ENCODE measurements at places on chromosomes 2 and 18. TPM values are rescaled to one million over a fixed set of nuclear protein-coding genes. Genes with fewer than 3 reads are reported as not detected.

- no peak overlapping the region for H3K4me3 ChIP-seq
- DNase-seq: no peak
- H3K4me1 ChIP-seq: no peaks in the 10 kb centered on the region
Measured at GRCh38 chr18:23547306-23547705, 39.0 kb downstream of the NPC1 start.

DNA sequence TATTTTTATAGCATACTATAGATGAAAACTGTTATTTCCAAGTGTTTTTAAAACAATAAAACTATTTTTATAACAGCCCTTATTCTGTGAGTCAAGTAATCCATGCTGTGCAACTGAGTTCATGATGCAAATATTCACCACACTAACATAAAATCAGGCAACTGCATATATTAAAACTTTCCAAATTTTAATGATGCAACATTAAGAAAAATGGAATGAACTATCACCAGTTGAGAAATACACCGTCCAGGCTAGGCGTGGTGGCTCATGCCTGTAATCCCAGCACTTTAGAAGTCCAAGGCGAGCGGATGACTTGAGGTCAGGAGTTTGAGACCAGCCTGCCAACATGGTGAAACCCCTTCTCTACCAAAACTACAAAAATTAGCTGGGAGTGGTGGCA is 114.5 kb downstream of the CDH2 start:
- DNase-seq: no peak
- H3K36me3 ChIP-seq: no peaks in the 10 kb centered on the region

GRCh38 chr18:34225218-34225553 is 473 bp upstream of the NOL4 start:
- H3K27me3 ChIP-seq: no peaks in the 10 kb centered on the region
- H3K27ac ChIP-seq: no peak overlapping the region
- no peaks in the 10 kb centered on the region for H3K36me3 ChIP-seq
- no peak overlapping the region for H3K4me3 ChIP-seq

DNA sequence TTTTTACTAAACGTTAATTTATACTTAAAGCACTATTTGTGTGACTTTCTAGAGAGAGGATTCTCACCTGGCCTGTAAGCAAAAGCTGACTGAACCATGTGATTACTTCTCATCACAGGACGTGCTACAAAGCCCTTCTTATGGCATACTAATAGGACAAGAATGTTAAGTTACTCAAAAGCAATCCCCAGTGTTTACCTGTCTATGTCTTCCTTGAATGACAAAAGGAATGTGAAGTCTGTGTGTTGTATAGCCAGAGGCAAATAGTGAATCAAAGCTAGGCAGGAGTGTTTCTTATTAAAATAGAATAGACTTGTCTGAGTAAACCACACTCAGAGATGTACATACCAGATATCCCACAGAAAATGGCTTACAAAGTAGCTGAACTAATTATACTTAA is 1465.5 kb downstream of the SUCLG1 start:
- no peaks in the 10 kb centered on the region for H3K4me1 ChIP-seq
- H3K27me3 ChIP-seq: no peaks in the 10 kb centered on the region
- DNase-seq: no peak
- no peak overlapping the region for H3K27ac ChIP-seq

DNA sequence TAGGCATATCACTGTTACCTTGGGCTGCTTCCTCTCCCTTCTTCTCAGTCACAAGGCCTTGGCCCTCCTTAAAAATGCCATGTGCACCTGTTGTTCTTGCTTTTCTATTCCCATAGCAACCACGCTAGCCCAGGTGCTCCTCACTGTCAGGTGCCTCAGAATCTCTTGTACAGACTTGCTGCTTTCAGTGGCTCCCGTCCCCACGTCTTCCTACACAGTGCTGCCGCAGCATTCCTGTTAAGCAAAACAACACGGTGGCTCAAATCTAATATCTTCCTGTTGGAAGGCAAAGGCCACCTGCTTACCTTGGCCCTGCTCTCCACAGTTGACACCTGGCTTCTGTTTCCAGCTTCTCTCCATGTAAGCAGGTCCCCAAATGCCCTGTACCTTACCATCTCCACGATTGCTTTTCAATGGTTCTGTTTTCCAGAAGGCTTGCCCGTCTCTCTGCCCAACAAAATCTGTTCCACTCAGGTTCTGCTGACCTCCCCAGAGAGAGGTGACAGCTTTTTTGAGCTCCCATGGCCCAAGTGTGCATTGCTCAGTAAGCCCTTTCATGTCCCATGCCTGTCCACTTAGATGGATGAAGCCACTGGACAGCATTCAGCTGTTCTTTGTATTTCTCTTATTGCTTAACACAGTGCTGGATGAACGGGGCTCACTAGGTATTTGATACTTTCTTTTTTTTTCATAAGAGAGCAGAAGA is 240.4 kb downstream of the PRKCE start:
- no peak for DNase-seq
- H3K27me3 ChIP-seq: no peaks in the 10 kb centered on the region
- no peak overlapping the region for H3K4me3 ChIP-seq
- no peaks in the 10 kb centered on the region for H3K36me3 ChIP-seq

PJVK gene
- total RNA-seq: 8.4 TPM

DNA sequence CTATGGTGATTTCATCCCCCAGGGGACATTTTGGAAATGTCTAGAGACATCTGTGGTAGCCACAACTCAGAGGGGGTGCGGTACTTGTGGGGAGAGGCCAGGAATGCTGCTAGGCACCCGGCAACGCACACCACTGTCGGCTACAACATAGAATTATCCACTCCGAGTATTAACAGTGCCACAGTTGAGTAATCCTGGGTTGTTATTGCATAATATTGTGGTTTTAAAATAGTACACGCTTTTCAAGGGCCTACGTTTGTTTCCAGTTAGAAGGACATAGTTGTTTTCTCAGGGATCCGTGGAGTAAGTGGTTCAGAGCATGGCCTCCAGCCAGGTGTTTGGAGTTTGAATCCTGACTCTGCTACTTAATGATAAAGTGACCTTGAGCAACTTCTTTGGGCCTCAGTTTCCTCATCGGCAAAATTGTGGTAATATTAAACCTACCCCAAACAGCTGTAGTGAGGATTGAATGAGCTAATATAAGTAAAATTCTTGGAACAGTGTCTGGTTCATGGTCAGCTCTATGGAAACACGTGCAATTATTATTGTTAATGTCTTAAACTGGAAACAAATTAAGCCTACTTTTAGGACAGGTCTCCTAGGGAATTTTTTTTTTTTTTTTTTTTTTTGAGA is 24.5 kb downstream of the CYP27A1 start:
- H3K27me3 ChIP-seq: no peaks in the 10 kb centered on the region
- no peak overlapping the region for H3K4me3 ChIP-seq
- peaks cover 6% of the 10 kb centered on the region for H3K4me1 ChIP-seq
- no peaks in the 10 kb centered on the region for H3K36me3 ChIP-seq
- peak; percentile 89 for DNase-seq

DNA sequence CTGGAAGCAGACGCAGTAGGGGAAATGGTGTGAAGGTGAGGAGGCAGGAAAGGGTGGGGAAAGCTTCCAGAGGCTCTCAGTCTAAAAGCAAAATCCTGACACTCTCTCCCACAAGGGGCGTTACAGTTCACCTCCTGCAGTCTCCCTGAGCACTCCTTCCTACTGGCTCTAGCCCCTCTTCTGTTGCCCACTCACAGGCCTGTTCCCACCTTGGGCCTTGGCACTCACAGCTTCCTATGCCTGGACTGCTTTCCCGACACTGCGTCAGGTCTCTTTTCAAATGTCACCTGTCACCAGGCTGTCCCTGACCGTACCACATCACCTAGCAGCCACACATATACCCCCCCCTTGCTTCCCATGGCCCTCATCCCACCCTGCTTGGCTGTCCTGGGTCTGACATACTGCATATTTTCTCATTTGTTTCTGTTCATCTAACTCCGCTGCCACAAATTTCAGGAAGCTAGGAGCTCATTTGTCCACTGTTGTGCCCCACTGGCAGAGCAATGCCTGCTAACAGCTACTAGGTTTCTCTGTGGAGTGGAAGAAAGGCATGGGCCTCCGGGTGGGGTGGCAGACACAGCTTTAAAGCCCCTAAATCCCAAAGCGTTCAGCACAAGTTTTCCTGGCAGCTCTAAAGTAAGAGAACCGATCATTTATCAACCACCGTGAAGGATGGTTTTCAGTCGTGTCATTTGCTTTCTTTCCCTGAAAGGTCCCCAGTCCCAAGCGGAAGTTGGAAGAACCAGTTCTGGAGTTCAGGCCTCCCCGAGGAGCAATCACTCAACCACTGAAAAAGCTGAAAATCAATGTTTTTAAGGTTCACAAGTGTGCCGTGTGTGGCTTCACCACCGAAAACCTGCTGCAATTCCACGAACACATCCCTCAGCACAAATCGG is 118.8 kb downstream of the ZNF532 start:
- no peak overlapping the region for H3K4me3 ChIP-seq
- no peak overlapping the region for H3K27ac ChIP-seq
- H3K4me1 ChIP-seq: peaks cover under 1% of the 10 kb centered on the region
- H3K36me3 ChIP-seq: peaks cover 4% of the 10 kb centered on the region
- H3K27me3 ChIP-seq: no peaks in the 10 kb centered on the region
- DNase-seq: no peak

EVX2 gene
- total RNA-seq: not detected

GRCh38 chr18:4157352-4157751 is 297.8 kb downstream of the DLGAP1 start:
- no peak for DNase-seq
- H3K36me3 ChIP-seq: no peaks in the 10 kb centered on the region
- H3K4me3 ChIP-seq: no peak overlapping the region
- no peaks in the 10 kb centered on the region for H3K4me1 ChIP-seq
- no peaks in the 10 kb centered on the region for H3K27me3 ChIP-seq
- H3K27ac ChIP-seq: no peak overlapping the region

SANBR gene
- 17.7 TPM for total RNA-seq

GRCh38 chr2:148650881-148651280 is 6.3 kb downstream of the EPC2 start:
- H3K4me3 ChIP-seq: no peak overlapping the region
- H3K27me3 ChIP-seq: no peaks in the 10 kb centered on the region
- peaks cover 2% of the 10 kb centered on the region for H3K4me1 ChIP-seq
- no peaks in the 10 kb centered on the region for H3K36me3 ChIP-seq

DNA sequence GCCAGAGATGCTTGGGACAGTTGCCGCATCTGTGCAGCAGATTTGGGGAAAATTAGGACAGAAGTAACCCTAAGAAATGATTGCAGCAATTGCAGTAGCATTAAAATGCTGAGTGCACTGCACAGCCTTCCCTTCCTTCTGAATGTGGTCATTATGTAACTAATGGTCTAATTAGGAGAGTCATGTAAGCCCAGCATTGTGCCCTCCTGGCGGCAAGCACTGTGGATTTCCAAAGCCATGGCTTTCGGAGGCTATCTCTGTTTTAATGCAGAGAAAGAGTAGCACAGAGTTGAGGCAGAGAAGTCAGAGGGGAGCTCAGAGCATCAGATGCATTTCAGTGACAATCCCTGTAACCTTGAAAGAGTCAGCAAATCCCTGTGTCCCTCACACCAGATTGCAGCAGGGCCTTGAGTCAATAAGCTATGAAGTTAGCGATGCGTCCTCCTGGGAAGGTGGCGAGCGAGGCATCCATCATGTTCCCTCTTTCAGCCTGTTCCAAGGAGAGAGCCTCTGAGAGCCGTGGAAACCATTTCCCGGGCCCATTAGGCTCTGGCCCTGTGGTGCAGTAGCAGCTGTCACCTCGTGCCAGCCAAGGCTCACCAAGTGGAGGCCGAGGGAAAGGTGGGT is 307.2 kb downstream of the FBXO15 start:
- no peak overlapping the region for H3K27ac ChIP-seq
- no peak for DNase-seq
- no peaks in the 10 kb centered on the region for H3K36me3 ChIP-seq

- H3K27ac ChIP-seq: peak overlapping the region; percentile 30
- H3K4me3 ChIP-seq: no peak overlapping the region
- no peaks in the 10 kb centered on the region for H3K36me3 ChIP-seq
- no peaks in the 10 kb centered on the region for H3K4me1 ChIP-seq
- peak; percentile 91 for DNase-seq
- H3K27me3 ChIP-seq: no peaks in the 10 kb centered on the region
Measured at GRCh38 chr2:231674587-231675338, 33.6 kb upstream of the PTMA start.

DNA sequence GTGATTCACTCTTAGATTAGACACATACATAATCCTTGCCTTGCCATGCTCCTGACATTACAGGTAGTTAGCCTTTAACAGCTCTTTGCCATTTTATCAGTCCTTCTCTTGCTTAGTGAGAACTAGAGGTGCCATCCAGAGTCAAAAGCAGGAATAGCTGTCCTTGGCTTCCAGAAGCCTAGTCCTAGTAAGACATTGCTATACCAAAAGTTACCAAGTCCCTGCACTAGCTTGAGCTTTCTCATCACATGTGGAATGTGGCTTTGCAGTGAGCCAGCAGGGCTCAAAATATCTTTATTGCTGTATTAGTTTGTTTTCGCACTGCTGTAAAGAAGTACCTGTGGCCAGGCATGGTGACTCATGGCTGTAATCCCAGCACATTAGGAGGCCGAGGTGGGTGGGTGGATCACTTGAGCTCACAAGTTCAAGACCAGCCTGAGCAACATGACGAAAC is 104.7 kb upstream of the NOSTRIN start:
- H3K4me3 ChIP-seq: no peak overlapping the region
- H3K27me3 ChIP-seq: no peaks in the 10 kb centered on the region
- no peaks in the 10 kb centered on the region for H3K36me3 ChIP-seq
- no peak overlapping the region for H3K27ac ChIP-seq

FKBP1B gene
- 5.9 TPM for total RNA-seq

GRCh38 chr2:10006236-10007161 is 36.9 kb upstream of the KLF11 start:
- no peaks in the 10 kb centered on the region for H3K27me3 ChIP-seq
- no peaks in the 10 kb centered on the region for H3K4me1 ChIP-seq
- H3K4me3 ChIP-seq: no peak overlapping the region
- DNase-seq: no peak

- no peak for DNase-seq
- no peaks in the 10 kb centered on the region for H3K36me3 ChIP-seq
- no peak overlapping the region for H3K4me3 ChIP-seq
Measured at GRCh38 chr2:13113002-13113401, 396.3 kb downstream of the TRIB2 start.

IL36G gene
- not detected for total RNA-seq

DNA sequence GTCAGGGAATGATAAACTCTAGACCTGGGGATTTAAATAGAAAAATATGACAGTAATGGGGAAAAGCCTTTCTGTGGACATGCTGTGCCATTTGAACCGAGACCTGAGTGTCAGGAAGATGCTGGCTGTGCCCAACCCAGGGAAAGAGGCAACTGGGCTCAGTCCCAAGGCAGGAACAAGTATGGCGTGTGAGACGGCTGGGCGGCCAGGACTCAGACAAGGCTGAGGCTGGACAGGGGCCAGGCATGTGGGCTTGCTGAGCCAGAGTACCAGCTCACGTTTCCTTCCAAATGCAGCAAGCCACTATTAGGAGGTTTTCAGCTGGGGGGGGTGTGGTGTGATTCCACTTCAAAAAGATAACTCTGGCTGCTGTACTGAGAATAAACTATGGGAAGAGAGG is 92.4 kb downstream of the INPP5D start:
- H3K27me3 ChIP-seq: no peaks in the 10 kb centered on the region
- no peak overlapping the region for H3K27ac ChIP-seq
- no peak overlapping the region for H3K4me3 ChIP-seq
- peak; percentile 63 for DNase-seq
- H3K4me1 ChIP-seq: no peaks in the 10 kb centered on the region

GRCh38 chr2:234983011-234983726 is 31.4 kb downstream of the SH3BP4 start:
- H3K4me1 ChIP-seq: no peaks in the 10 kb centered on the region
- DNase-seq: peak; percentile 43
- H3K27ac ChIP-seq: peak overlapping the region; percentile 35
- H3K27me3 ChIP-seq: no peaks in the 10 kb centered on the region

- no peaks in the 10 kb centered on the region for H3K27me3 ChIP-seq
- H3K4me3 ChIP-seq: no peak overlapping the region
- DNase-seq: no peak
- no peaks in the 10 kb centered on the region for H3K36me3 ChIP-seq
Measured at GRCh38 chr2:184624311-184624710, 26.0 kb downstream of the ZNF804A start.

- H3K4me1 ChIP-seq: no peaks in the 10 kb centered on the region
- H3K27me3 ChIP-seq: no peaks in the 10 kb centered on the region
- H3K27ac ChIP-seq: no peak overlapping the region
- DNase-seq: no peak
Measured at GRCh38 chr2:10826026-10826425, 13.4 kb upstream of the PDIA6 start.

All from aorta (tissue), 5 donors.